ENCODE measurements at places on chromosomes 16 and 17.

DNA sequence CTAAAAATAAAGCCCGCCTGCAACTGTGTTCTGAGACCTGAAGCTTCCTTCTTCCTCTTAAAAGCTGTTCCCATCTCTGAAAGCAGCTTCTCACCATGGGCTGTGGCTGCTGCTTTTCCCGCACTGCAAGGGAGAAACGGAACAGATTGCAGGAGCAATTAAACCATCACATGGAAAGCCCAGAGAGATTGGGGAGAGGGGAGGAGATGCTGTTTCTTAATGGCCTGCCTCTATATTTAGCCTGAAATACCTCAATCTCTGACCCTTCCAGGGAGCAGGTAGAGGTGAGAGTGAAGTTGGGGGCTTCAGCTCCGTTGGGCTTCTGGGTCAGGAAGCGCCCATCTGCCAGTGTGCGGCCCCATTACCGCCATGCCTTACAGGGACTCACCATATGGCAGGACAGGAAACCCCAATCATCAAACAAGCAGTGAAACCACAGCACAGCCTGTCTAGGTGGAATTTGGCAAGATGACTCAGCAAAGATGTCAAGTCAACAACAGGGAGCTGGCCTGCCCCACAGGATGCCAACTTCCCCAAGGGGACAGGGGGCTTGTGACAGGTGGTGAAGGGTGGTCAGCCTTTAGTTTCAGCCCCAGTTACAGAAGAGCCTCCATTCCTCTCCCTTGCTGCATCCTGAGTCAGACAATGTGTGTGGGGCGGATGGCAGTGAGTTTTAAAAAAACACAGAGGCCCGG is 286.6 kb upstream of the CCL2 start:
- no peak for DNase-seq

- no peak for DNase-seq
These were observed 3.4 kb downstream of the TBC1D24 start for GRCh38 chr16:2478279-2478678.

- DNase-seq: peak; percentile 11
These were observed 175.1 kb downstream of the MYO1D start for GRCh38 chr17:32701871-32702270.

- DNase-seq: peak; percentile 93
These were observed 27.8 kb downstream of the TK2 start for GRCh38 chr16:66521951-66522771.

DNA sequence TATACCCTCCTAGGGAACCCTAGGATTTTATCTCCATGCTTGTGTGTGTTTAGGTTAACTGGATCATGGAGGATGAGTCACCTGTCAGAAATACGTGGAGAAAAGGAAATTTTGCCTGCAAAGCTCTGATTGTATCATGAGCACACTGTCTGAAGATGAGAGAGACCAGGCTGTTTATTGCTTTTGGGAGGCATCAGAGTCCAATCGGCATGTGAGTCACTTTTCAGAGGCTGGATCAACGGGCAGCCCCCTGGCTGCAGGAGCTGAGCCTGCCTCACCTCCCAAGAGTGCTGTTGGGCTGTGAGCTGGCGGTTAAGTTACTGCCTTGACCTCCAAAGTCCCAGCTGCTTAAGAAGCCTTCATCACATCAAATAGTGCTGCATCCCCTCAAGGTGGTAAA is 41.5 kb upstream of the MED9 start:
- DNase-seq: peak; percentile 92

All from iris pigment epithelial cell (primary cell).